Sciatic nerve (tissue), 2 donors: ENCODE measurements at places on chromosomes 5 and 9.

GRCh38 chr9:72251589-72251988 lies 102.3 kb downstream of the GDA start:
- DNase-seq = no peak

- DNase-seq = no peak
These were observed 75.8 kb downstream of the CDH6 start for GRCh38 chr5:31269259-31269658.

DNA sequence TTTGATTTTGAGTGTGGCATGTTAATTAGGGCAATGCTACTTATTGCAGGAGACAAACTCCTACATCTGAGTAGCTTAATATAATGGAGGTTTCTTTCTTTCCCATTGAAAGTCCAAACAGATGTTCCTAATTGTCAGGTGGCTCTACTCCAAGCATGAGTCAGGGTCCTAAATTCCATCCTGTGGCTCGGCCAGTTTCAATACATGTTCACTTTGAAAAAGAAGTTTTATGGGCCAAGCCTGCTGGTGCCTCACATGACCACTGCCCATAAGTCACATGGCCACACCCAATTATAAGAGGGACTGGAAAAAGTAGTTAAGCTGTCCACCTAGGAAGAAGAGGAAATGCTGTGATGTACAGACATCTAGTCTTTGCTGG lies 170.4 kb downstream of the ARRDC3 start:
- DNase-seq = no peak

DNA sequence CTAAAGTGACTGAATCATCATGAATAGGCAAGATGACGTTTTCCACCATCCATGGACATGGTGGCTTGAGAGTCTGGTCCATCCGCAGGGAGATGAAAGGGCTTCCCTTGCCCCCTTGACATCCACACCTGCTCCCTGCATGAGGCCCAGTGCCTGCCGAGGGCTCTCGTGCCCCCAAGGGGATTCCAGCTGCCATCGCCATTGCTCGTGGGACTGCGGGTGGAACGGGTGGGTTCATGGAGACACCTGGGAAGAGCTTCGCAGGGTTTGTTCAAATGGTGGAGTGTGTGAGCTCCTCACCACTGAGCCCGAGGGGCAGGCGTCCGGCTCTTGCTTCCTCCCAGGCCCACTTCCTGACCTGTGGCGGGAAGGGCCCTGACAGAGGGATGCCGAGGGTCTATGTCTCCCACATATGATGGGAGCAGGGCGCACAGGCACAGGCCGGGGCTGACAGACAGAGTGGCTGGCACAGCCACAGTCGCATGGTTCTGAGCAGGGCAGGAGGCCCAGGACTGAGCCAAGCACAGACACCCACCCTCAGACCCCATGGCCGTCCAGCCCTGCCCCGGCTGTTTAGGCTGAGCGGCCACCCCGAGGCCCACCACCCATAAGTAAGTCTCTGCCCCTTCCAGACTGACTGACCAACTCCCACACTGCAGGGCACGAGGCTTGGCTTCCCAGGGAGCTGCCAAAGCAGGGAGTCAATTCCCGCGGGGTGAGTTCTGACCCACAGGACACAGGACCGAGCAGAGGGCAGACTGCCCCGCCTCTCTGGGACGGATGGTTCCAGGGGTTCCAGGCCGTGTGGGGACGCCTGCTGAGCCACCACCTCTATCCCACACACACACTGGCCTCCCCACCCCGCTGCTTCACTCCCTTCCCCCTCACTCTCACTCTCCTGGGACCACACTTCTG lies 70.0 kb upstream of the PPP1R26 start:
- no peak for DNase-seq

DNA sequence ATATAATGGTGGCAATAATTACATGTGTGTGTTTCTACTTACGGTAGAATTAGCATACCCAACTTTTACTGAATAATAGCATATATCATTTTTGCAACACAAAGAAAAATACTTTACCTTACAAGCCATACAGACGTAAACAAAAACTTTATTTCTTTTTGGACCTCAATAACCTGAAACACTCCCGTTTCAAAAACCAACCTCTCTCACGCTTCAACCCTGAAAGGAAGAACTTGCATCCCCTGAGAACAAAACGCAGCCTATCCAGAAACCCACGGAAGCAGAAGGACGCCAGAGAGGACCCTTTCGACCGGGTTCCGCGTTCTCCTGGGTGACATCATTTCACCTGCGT lies at the start of gene RNF38:
Gene RNF38 (minus strand): TSS at position 290 of the 352 bp plus-strand sequence. CDS start 161 bp downstream, at position 129.
- DNase-seq = no peak
